ENCODE measurements at places on chromosomes 7 and 10.
A peak's percentile ranks its signal among the peaks of the same experiment; 100 is the strongest.

GRCh38 chr7:641269-641671 is 85.2 kb upstream of the DNAAF5 start:
- DNase-seq, result no peak

- no peak for DNase-seq
These were observed 963.2 kb upstream of the CELF2 start for GRCh38 chr10:10054466-10054865.

DNA sequence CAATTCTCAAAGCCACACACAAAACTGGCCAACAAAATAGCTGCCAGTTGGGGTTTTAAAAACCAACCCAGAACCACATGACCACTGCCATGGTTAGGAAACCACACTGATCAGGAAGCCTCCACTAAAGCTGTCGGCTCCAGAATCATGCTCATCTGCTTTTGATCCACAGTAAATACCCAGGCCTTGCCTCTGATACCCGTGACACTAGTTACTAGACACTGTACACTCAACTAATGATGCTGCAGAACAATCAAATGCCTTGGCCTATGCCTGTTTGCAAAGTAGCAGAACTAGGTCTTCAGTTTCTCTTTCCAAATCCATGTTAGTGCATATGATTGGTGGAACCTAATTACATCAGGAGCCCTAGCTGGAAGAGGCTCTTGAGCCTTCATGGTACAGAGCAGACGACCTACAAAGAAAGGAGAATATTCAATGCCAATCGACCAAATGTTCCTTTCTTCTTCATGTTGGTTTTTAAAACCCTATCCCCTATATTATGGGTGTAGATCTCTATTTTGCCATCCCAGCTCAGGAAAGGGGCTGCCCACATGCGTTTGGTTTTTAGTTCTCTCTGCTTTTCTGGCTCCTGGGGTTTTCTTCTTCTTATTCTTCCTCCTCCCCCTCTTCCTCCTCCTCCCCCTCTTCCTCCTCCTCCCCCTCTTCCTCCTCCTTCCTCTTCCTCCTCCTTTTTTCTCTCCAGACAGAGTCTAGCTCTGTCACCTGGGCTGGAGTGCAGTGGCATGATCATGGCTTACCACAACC is 76.6 kb downstream of the CNNM2 start:
- DNase-seq, result no peak

DNA sequence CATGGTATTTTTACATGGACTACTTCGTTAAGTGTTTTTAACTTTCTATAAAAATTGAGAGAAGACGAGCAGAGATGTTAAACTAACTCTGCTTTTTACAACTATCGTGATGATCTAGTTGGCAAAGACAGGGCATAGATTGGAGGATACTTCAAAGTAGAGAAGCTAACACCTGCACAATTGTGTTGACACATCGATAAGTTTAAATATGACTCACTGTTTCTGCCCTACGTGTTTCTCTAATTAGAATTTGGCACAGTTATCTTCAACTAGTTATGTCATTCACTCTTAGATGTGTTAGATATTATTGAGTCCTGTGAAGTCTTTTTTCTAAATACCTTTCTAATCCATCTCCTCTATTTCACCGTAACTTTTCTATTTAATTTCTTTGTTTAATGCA is 68.5 kb upstream of the FERD3L start:
- no peak for DNase-seq

DNA sequence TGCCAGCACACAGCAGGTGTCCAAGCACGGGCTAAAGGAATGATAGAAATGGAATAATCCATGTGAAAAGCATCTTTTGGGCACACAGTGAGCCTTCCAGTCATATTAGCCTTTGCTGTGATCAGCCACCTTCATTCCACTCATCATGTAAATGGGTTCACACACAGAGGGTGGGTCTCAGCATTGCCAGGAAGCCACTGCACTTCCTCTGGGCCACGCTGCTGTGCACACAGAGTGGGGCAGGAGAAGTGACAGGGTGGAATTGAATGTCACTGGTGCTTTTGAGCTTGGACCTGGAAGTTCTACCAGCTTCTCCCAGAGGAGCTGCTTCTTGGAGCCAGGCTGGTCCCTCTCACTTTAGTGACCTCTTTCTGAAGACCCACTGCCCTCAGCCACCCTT is 203.5 kb downstream of the USP6NL start:
- DNase-seq, result no peak

DNA sequence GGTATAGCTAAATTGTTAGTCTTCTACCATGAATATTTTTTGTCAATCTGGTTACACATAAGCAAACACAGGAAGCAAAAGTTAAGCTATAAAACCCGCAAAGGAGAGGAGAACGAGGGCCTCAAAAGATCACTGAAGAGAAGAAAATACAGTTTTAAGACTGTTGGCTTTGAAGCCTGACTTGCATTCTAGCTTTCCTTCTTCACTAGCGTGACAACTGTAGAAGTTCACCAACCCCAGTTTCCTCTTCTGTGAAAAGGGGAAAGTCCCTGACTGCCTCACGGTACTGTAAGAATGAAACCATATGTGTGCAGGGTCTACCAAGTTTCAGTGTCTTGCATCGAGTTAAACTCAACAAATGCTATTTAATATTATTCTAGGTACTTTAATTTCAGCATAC is 7.5 kb upstream of the LRRN3 start:
- no peak for DNase-seq

DNA sequence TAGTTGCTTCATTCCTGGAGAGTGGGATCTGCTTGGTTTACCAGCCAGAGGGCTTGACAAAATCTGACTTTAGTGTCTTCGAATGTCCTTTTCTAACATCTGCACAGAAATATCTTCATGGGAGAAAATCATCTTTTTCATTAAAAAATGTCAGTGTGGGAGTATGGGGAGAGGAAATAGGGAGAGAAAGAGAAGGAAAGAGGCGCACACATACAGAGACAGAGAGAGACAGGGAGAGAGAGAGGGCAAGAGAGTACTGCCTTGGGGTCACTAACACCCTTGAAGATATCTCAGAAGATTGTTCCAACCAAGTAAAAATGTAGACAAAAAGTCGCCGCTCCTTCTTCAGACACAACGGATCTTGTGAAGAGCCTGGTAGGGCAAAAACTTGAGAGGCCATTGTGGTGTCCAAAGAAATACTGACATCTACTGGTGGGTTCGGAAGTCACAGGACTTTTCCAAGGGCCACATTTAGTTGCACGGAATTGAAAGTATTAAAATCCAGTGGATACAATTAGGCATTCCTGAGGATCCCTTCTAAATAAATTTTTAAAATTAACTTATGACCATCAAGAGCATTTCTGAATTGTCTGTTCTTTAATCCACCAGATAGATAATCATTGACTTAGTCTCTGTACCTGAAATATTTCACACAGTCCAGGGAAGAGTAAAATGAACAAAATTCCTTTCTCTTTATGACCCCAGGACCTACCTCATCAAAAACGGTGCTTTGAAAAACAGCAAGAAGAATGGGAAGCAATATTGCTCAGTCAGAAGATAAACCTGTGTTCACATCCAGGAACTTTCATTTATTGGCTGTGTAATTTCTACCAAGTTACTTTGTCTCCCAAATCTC is 29.7 kb downstream of the VIM start:
- no peak for DNase-seq

DNA sequence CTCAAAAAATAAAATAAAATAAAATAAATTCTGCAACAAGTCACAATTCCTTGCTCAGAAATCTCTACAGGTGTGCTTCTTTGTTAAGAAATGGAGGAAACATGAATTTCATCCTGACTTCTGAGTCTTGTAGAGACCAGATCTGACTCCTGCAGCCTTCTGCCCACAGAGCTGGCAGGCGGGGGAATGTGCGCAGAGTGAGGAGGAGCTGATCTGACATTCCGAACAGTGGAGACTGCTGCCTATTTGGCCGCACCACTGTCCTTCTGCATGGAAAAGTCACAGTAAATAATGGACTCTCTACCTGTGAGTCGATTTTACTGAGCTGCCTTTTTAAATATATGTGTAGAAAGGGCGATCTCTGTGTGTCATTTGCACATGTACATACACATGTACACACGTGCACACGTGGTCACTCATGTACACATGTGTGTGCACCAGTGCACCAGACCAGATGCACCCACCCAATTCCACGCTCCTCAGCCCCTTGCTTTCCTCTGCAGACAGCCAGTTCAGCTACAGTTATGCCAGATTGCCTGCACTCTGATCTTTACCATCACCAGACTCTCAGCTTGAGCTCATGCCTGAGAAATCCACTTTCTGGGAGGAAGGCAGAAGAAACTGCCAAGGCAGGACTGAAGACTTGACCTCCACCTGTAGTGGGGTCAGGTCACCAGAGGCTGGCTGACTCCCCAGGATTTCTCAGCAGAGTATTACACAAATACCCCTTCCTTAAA is 54.9 kb downstream of the IKZF1 start:
- no peak for DNase-seq

DNA sequence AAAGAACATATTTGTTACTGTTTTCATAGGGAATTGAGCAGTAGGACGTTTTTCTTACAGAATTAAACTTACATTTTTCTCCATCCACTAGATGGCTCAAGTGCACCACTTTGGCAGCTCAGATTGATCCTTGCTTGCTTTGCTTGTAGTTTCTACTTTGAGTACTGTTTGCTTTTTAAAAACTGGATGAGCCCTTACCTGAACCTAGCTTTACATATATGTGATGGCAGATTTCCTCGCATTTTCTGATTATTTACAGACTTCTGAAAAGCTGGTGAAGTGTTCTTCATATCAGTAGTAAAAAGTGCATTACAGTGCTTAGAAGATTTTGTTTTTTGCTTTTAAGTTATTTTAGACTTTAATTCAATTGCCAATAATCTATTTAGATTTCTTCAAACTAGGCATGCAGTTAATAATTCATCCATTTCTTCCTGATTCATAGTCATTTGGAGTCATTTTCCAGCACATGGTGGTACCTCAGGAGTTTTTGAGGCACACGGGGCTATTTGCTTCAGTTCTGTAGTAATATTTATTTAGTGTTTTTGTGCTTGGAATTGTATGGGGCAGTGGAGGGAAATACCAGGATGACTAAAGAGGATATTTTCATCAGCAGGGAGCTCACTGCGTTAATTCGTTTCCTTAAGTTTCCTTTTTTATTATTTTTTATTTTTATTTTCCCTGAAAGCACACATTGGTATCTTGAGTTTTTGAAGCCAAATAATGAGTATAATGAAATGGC is 57.3 kb downstream of the MAPK8 start:
- no peak for DNase-seq

DNA sequence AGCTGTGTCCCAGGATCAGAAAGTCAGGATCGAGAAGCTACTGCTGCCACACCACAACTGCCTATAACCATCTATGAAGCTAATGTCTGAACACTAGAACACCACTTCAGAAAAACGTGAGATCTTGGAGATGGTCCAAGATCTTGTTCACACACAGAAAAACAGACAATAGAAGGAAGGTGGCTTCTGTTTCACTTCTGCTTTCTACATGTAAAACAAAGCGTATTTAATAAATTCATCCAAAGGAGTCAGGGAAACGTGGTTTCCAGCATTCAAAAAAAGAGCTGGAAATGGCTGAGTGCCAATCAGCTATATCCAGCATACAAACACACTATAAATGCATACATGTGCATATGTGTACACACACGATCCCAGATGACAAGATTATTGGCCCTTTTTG is 70.2 kb upstream of the CCDC71L start:
- DNase-seq, result no peak

GRCh38 chr10:113096128-113096996 is 146.3 kb downstream of the TCF7L2 start:
- no peak for DNase-seq

DNA sequence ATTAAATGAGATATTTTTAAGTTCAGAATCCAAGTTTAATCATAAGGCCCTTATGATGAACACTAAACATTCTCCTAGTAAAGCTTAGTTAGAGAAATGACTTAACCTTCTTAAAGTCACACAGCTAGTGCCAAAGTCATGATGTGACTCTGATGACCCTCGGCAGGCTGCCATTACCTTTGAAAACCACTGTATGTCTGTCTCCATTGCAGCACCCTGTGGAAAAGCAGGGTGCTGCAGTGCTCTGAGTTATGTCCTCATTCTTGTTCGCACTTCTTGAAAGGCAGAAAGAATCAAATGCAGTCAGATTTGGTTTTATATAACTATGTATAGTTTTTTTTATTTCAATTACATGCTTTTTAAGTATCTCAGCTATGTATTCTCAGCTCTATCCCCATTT is 105.0 kb downstream of the PHTF2 start:
- no peak for DNase-seq

DNA sequence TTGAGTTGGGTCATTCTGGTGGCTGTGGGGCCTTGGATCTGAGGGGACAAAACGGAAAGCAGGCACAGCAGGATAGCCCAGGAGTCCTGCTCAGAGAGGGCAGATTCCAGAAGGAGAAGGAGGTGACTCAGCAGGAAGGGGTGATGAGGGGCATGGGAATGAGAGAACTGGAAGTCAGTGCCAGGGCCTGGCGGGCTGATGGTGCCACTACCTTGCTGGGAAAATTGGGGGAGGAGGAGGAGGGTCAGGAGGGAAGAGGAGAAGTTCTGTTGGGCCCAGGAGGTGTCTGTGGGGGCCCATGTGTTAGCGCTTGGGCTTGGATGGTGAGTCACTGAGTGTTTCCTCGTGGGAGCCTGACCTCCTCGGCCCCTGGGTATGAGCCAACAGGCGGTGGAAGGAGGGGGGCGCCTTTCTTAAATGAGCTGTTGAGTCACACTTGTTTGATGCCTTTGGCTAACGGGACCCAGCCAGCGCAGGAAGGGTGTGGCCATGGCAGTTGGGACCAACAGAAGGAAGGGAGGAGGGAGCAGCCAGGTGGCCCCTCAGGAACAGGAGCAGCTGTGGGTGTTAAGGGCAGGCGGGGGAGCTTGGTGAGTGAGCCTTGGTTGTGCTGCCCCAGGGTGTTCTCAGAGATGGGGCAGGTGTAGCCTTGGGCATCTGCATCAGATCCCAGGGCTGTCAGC is 130.0 kb upstream of the BTBD16 start:
- DNase-seq, result peak; percentile 85

DNA sequence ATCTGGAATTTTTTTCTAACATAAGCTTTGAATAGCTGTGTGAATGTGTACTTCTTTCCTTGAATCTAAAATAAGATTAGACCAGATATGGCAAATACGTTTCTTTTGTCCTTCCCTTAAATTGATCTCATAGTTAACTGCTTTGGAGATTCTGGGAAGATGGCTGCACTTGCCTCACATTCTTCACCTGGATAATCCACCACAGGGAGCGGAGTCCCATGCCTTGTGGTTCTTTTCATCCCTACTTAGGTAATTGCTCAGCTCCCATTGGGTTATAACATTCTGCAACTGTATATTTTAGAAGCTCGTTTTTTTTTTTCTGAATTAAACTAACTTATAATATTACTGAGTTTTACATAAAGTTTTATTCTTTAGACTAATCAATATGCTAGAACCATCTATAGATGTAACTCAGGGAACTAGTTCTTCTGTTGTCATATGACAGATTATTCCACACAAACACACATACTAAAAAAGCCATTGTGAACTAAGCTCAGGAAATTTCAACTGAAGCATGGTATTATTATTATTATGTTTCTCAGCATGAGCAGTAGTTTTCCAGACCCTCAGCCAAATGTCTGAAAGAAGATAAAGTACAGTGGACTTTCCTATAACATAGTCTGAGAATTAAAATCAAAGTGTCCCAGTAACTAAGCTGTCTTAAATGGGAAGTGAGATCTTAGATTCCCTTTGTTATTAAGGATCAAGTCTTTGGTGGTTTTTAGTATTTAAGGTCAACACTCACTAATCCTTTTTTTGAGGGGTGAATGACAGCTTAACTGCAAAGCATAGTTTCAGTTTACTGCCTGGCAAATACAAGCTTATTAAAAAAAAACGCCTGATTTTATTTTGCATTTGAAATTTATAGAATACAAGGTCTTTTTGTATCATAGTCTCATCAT is 182.3 kb downstream of the PPP1R9A start:
- DNase-seq, result no peak

Measured in omental fat pad (tissue), 4 donors.